ENCODE measurements at places on chromosomes 1 and 21.

DNA sequence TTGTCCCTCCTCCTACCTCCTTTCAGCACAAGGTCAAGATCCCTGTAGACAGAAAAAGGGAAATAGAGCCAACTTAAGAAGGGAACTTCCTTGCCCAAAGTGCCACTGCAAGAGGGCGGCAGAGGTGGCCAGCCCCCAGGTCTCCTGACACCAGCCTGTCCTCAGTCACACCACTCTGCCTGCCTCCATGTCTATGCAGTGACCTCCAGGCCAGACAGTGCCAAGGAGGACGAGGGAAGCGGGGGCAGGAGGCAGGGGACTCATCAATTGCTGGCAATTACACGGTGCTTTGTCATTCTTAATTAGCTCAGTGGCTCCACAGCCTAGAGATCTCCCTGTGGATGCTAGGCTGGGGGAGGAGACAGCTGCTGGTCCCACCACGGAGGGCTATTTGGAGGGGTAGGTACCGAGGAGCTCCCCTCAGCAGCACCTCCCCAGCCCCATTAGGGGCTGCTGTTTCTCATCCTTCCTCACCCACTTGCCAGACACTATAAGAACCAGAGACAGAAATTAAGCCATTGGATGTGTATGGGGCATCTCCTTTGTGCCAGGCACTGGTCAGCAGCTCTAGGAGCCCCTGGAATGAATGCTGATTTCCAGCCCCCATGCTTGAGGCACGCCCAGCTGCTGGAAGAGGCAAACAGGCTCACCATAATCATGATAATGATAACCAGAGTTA is 6.1 kb upstream of the LDLRAP1 start:
- no peak for DNase-seq

DNA sequence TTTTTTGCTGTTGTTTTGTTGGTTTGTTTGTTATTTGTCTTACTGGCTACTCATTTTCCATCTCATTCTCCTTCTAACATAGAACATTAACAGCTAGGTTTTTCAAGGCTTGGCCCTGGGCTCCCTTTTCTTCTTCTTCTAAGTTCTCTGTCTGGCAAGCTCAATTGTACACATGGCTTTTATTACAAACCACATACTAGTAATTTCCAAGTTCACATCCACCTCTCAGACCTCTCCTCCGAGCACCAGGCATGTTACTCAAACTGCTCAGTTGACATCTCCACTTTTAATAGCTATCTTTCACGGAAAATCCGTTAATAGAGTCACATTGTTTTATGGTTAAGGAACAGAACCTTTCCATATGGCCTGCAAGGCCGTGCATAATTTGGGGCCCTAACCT is 736.9 kb upstream of the ADAMTS5 start:
- DNase-seq: no peak

DNA sequence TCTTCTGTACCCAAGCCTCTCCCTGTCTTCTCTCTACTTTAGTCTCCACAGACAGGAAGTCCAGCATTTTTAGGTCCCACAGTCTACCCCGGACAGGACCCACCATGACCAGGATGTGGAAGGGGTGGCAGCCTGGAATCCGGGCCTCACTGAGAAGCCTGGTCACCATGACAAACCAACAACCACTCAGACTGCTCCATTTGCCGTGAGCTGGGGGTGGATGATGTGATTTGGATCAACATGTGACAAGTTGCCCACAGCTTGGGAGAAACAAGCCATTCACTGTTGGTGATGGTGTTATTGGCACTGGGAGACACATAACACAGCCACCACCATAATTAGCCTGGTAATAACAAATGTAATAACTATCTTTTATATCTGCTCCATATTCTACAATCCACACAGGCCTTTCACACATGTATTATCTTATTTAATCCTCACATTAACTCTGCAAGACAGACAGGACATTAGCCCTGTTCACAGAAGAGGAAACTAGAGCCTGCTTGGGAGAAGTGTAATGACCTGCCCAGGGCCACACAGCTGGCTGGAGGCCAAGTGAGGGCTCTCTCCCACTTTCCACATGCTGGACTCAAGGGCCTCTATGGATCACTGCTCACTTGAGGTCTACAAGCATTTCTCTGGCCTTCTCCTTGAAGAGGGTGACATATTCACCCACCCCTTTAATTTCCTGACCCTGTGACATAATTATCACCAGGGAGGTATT is 22.9 kb downstream of the MEF2D start:
- no peak for DNase-seq

- DNase-seq: peak; percentile 93
Observed at GRCh38 chr1:111203681-111204200, 3.3 kb upstream of the DENND2D start.

DNA sequence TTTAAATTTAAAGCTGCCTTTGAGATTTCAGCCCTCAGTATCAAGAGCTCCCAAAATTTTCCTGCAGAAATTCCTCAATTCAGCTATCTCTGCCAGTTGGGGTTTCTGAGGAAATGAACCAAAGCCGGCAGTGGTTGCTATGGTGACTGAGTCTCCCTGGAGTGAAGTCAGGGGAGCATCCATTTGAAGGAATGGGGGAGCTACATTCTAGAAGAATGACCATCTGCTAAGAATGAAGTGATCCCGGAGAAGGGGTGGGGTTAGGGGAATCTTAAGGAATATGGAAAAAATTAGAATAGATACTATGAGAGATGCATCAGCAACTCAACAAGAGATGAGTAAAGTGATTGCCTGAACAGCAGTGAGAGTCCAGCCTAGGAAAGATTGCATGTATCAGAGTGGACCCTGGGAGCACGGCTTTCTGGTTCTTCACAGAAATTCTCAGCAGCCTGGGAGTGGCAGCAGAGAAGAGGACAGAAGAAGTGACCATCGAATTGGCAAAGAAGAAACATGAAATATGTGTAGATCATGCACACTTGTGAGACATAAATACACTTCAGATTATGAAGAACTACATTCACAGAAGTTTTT is 94.7 kb downstream of the CHD1L start:
- DNase-seq: no peak

DNA sequence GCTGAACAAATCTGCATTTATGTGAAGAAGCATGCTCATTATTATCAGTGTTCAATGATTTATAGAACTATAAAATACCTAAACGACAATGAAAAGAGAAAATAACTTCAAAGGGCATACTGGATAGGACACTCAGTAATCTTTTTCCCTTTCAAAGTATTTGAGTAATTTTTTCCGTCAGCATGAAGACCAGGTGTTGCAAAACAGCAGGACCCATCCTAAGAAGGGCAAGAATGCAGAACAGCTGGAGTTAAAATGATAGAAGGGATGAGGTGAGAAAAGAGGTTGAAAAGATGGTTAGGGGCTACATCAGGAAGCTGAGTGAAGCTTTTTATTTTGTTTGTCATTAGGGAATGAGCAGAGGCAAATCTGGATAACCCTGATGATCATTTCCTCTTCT is 7.1 kb upstream of the RGS18 start:
- DNase-seq: no peak

GRCh38 chr1:61254634-61255357 is 172.4 kb downstream of the NFIA start:
- DNase-seq: no peak

DNA sequence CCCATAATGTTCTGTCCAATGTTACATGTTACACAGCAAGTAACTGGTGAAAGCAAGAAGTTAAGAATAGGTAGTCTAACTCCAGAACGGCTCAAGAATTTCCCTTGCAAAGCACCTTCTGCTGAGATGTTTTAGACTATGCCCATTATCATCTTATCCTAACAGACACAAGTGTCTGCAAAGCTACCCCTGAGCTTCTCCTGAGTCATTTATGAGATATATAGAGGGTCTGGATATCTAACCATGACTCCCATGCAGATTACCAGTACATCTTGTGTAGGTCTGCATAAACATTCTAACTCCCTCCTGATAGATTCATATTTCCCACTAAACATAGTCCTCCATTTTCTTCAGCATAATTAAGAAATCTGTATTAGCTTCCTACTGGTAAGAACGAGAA is 171.7 kb downstream of the COQ8A start:
- DNase-seq: no peak

DNA sequence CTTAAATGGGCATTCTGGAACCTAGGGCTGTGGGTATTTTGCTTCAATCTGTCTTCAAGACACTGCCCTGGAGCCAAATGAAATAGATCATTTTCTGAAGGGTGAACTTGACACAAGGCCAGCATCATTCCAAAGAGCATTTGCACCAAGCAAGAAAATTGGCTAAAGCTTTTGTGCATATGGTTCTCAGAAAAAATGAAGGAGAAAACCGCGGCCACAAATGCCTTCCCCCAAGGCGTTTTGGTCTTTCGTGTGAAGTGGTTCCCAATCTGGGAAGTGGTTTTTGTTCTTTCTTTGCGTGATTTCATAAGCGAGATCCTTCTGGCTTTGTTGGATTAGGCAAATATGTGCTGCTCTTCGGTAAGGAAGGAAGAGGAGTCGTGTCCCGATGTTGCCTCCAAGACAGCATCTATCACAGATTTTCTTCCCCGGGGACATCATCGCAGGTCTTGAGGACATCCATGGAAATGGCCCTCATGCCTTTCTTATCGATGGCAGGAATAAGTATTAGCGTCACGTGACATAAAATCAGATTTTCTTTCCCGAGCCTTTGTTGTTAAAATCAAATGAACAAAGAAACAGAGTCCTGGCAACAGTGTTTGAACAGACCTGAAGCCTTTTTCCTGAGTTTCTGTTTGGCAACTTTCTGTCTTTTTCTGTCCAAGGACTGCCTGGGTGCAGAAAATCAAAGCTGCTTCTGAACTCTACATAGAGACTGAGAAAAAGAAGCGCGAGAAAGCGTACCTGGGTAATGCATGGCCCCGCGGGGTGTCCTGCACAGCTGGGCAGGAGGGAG is 31.0 kb downstream of the ATP5PO start:
- DNase-seq: no peak

GRCh38 chr1:98870959-98871903 is 133.4 kb downstream of the PLPPR5 start:
- DNase-seq: peak; percentile 35

DNA sequence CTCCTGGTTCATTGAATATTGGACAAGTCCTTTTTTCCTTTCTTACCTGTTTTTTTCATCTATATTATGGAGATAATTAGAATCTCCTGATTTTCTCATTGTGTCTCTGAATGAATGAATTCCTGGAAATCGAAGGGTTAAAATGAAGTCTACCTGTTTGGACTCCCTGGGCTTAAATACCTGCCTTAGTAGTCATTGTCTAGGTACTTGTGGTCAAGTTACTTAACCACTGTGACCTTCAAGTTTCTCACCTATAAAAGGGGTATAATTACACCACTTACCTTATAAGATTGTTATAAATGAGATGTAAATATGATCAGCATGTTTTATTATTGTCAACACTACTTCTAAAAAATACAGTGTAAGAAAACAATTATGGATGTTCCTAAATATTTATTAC is 9.0 kb upstream of the TBX19 start:
- no peak for DNase-seq

DNA sequence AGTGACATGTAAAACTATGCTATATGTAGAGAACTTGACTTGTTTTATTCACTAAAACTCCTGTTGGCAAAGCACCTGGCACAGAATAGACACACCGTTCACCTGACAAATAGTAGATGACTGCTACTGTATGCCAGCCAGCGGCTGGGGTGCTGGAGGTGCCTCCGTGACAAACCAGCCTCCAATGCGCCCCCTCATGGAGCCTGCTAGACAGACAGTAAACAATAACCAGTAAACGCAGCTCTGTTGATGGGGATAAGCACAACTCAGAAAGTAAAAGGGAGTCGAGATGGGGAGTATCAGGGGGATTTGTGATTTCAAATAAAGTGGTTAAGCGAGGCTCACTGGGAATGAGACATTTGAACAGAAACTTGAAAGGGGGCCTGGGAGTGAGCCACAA is 107.2 kb downstream of the PRDM2 start:
- no peak for DNase-seq

- peak; percentile 10 for DNase-seq
Observed at GRCh38 chr1:67535474-67535873, 105.3 kb upstream of the SERBP1 start.

GRCh38 chr1:10727751-10728232 is 68.7 kb downstream of the CASZ1 start:
- DNase-seq: no peak

GRCh38 chr1:41711581-41711980 is 207.1 kb downstream of the HIVEP3 start:
- no peak for DNase-seq

DNA sequence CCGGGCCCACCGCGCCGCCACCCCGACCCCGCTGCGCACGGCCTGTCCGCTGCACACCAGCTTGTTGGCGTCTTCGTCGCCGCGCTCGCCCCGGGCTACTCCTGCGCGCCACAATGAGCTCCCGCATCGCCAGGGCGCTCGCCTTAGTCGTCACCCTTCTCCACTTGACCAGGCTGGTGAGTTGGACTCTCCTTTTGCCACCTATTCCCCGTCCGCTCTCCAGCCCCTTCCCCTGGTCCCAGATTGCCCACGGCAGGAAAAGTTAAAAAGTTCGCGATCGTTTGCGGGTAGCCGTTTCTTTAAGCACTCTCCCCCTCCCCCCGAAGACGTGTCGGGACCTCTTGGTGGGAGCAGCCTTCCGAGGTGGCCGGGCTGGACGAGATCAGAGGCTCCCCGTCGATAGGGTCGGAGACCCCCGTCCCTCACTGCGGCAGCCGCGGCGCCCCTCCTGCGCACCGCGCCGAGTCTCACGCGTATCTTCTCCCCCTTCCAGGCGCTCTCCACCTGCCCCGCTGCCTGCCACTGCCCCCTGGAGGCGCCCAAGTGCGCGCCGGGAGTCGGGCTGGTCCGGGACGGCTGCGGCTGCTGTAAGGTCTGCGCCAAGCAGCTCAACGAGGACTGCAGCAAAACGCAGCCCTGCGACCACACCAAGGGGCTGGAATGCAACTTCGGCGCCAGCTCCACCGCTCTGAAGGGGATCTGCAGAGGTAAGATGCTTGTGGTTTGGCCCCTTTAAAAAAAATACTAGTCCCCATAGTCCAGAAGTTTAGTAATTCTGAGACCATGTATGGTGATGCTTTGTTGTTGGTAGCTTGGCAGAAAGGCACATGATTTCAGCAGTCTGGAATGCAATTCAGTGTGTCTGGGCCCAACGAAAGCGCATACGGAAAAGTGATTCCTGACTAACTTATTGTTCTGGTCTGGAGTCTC is 576 bp downstream of the CCN1 start:
- peak; percentile 57 for DNase-seq

GRCh38 chr1:40143891-40144575 is 17.2 kb upstream of the RLF start:
- DNase-seq: peak; percentile 36

DNA sequence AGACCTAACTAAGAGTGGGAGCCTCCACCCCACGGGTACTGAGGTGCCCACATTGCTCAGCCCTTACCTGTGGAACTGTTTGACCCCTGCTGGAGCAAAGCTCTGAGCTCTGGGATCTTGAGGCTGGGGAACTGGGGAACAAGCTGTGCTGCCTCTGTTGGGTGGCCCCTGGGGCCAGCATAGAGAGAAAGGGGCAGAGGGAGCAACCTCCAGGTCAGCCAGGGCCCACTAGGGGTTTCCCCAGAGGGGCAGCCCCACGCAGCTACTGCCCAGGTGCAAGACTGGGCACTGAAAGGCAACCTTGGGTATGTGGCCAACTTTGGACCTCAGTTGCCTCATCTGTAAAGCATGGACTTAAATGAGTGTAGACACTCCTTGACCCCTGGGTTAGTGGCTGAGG is 23.5 kb upstream of the EPB41 start:
- DNase-seq: no peak

GRCh38 chr1:81509594-81509993 is 291.1 kb upstream of the ADGRL2 start:
- no peak for DNase-seq

- DNase-seq: no peak
Observed at GRCh38 chr1:236301958-236302335, 20.2 kb upstream of the ERO1B start.

Data from GM06990 (cell line).